ENCODE measurements at places on chromosomes 4 and X. TPM values are rescaled to one million over a fixed set of nuclear protein-coding genes. Genes with fewer than 3 reads are reported as not detected.
A peak's percentile ranks its signal among the peaks of the same experiment; 100 is the strongest.

- no peak for DNase-seq
Observed at GRCh38 chr4:88775529-88775928, 77.9 kb upstream of the NAP1L5 start.

DNA sequence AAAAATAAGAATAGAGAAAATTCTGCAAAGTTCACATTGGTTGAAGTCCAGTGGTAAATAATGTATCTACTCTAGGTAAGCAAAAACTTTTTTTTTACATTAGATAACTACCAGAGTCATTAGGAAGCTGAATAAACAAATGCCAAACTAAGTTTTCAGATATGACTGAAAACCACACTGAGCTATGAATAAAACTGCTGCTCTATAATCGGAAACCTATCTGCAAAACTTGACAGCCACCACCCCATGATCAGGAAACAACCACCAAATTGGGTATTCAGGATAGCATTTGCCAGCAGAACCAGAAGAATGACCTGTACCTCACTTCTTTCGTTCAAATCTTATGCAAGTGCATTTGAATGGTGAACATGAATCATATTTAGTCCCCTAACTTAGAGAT, 173.0 kb upstream of the TET2 start:
- no peak for DNase-seq

Gene LRPAP1
- total RNA-seq, result 24.8 TPM

Gene CT83
- not detected for total RNA-seq

DNA sequence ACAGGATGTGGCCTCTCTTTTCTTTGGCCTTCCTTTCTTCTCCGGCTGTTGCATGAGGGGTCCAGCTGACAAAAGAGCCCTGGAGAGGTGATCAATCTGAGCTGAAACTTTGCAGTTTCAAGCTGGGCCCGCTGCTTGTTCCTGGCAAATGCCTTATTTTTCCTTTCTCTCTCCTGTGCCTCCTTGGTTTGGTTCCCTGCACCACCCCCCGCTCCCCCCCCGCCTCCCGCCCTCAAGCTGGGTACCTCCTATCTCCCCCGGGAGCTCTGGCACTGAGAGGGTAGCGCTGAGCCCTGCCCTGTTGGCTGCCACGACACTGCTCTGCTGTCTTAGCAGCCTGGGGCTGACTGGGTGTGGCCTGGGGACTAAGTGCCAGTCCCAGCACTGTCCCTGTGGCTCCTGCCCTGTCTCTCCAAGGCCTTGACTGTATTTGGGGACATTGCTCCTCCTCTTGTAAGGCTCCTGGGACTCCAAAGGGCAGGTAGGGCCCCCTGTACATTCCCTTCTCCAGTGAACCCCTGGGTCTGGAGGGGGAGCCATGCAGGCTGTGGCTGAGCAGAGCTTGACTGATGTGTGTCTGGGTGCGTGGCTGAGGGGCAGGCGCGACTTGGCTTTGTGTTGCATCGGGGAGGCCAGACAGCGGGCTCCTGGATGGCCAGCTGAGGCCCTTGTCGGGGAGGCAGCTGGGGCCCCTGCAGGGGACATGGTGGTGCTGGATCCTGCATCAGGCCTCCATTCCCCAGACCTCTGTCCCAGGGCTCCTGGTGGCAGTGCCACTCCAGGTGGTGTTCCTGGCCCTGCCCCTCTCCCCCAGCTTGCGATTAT, 1.1 kb downstream of the PLXNA3 start:
- no peak for DNase-seq

Gene KLHL8
- total RNA-seq, result 9.0 TPM

Gene SRPX
- 35.4 TPM for total RNA-seq

DNA sequence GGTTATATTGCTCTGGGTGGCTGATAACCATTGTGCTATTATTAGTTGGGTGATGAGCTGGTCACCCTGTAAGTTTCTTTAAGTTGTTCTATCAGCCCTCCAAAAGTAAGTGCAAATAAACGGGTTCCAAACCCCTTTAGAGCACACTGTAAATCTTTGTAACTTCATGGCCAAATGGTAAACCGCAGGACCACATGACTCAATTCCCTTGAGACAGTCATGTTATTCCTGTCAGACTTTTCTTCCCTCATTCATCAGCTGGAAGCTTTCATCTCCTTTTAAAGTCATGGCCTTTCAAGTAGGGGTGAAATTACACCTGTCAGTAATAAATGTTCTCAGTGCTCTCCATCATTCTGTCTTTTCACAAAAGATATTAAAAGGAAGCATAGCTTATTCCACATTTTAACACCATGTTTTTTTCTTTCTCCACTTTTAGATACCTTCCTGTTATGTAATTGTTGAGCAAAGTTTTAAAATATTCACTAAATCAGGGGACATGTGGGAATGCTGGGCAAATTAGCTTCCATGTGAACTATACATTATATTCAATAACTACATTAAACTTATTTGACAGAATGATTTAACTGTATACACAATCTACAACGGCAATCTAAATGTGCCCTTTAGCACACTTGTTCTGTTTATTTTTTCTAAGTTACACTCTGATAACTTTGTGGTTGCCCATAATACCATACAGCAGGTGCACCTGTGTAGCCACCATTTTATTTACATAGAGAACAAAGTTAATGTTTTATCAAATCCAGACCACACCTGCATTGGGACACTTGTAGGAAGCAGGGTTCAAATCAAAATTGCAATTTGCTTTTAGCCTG, 275.5 kb downstream of the CFAP299 start:
- DNase-seq, result no peak

Gene SMIM31
- not detected for total RNA-seq

DNA sequence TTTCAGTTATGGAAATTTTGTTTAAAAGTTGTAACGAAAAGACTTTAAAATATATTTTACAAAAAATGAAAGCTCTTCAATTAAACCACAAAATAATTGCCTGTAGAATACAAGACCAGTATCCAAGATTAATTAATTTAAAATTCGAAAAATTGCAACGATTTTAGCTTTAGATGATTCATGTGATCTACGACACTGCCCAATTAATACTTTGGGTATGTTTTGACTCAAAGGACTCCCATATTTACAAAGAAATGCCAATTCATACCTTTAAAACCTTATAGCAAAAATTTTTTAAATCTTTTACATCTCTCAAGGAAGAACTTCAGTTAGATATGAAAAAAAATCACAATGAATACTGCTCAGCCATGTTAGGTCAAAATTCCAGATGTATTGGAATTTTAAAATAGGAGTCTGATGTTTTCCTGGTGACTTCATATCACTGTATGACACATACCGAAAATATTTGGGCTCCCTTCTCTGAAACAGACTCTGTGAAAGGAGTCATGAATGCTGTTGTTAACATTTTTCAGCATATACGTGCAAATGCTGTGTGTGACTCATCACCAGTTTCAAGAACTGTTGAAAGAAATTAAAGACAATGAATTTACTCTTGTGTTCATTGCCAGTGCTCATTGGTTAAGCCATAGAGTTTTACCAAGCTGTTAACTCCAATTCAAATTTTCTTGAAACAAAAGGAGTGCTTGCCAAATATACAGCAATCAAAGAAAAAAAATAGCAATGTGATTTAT, 13.8 kb upstream of the SMS start:
- DNase-seq, result peak; percentile 91

- DNase-seq, result no peak
Observed at GRCh38 chr4:51942108-51942832, 77.9 kb downstream of the LRRC66 start.

DNA sequence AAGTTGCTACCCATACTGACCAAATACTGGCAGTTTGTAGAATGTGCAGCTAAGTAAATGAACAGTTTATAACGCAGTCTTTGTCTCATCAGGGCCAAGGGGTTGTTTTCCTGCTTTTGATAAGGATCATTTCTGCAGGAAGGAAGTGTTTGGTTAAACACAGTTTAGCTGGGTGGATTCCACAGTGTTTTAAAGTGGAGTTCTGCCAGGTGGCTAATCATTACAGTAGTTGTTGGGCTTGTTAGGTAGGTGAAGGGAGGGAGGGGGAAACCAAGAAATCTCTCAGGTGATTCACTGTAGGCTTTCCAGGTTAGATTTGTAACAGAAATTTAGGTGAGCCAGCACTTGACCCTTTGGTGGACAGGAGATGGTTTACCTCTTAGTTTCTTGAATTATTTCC, 58.1 kb downstream of the FNIP2 start:
- no peak for DNase-seq

- peak; percentile 52 for DNase-seq
Observed at GRCh38 chr4:188008377-188008776, 12.8 kb downstream of the ZFP42 start.

- DNase-seq, result no peak
Observed at GRCh38 chr4:102817613-102818268, 9.6 kb downstream of the UBE2D3 start.

Gene SH3D19
- total RNA-seq, result 46.6 TPM

- no peak for DNase-seq
Observed at GRCh38 chr4:176981074-176981473, 188.4 kb upstream of the VEGFC start.

GRCh38 chrX:48306175-48306574, 50.3 kb downstream of the SSX3 start:
- no peak for DNase-seq

GRCh38 chrX:132615391-132616131, 126.7 kb upstream of the MBNL3 start:
- peak; percentile 73 for DNase-seq

Gene STEEP1
- total RNA-seq, result 26.8 TPM

- no peak for DNase-seq
Observed at GRCh38 chr4:44186096-44186849, 262.3 kb downstream of the KCTD8 start.

GRCh38 chr4:85492336-85492735, 17.4 kb downstream of the ARHGAP24 start:
- DNase-seq, result no peak

Gene STPG2
- 0.32 TPM for total RNA-seq

DNA sequence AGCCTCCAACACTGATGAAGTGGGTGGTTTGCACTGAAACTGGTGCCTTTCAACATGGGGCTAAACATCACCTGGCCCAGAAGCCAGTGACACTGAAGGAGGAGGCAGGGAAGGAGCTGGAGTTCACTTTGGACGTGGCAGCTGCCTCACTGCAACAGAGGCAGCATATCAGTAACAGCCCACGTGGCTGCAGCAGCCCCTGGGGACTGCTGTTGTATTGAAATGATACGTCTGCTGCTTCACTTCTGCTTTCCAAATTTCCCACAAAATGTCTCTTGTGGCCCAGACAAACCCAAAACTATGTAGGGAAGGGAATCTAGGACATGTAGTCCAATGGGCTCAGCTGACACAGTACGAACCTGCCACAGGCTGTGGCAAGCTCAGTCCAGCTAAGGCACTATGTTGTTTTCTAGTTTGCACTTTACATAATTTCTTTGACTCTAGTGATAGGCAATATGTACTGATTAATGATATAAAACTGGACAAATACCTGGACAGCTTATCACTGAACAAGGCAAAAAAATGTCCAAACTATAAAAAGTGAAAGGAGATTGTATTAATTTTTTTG, 84.7 kb upstream of the RAPGEF2 start:
- no peak for DNase-seq

Gene SERTM2
- 1.3 TPM for total RNA-seq

DNA sequence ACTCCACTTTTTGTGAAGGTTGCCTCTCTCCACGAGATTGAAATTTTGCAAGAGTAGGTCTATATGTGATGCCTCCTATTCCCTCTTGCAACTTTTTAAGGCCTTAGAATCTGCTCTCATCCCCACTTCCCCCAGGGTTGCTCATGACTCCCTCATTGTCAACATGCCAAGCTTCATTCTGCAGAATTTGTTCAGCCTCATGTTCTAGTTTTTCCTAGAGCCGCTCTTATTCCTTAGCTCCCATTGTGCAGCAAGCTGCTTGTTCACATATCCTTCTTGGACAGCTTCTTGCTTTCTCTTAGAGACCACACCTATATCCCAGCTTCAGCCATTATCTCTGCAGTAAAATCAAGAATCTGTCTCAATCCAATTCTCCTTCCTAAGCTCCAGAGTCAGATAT, 82.4 kb downstream of the CNGA2 start:
- no peak for DNase-seq

DNA sequence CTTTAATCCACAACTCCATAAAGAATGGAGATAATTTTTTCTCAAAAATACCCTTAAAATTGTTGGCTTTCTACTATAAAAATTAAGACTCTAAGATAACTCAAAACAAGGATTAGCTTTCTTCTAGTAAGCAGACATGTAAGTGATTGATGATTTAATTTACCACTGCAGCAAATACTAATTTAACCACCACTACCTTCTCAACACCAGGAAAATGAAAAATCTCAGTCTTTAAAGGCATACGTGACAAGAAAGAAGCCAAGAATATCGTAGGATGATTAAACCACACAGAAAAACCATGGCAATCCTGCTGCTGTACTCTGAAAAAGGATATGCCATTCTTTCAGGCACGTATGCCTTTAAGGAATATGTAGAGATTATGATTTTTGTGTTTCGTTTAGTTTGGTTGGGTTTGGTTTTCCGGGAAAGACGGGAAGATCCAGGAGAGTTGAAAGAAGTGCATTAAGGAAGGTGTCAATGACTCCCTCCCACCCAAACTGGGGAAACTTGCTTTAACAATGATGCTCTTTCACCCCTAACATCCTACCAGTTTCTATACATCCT, 881 bp downstream of the LRCH2 start:
- DNase-seq, result no peak

DNA sequence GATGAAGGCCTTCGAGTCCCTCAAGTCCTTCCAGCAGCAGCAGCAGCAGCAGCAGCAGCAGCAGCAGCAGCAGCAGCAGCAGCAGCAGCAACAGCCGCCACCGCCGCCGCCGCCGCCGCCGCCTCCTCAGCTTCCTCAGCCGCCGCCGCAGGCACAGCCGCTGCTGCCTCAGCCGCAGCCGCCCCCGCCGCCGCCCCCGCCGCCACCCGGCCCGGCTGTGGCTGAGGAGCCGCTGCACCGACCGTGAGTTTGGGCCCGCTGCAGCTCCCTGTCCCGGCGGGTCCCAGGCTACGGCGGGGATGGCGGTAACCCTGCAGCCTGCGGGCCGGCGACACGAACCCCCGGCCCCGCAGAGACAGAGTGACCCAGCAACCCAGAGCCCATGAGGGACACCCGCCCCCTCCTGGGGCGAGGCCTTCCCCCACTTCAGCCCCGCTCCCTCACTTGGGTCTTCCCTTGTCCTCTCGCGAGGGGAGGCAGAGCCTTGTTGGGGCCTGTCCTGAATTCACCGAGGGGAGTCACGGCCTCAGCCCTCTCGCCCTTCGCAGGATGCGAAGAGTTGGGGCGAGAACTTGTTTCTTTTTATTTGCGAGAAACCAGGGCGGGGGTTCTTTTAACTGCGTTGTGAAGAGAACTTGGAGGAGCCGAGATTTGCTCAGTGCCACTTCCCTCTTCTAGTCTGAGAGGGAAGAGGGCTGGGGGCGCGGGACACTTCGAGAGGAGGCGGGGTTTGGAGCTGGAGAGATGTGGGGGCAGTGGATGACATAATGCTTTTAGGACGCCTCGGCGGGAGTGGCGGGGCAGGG, 568 bp downstream of the HTT start:
- peak; percentile 75 for DNase-seq

Measured in fibroblast of villous mesenchyme (primary cell).